ENCODE measurements at places on chromosomes 6 and 20.

GRCh38 chr6:2713473-2714110 lies 37.1 kb downstream of the MYLK4 start:
- no peak for DNase-seq

- no peak for DNase-seq
Observed at GRCh38 chr6:37623666-37624065, 74.0 kb downstream of the MDGA1 start.

DNA sequence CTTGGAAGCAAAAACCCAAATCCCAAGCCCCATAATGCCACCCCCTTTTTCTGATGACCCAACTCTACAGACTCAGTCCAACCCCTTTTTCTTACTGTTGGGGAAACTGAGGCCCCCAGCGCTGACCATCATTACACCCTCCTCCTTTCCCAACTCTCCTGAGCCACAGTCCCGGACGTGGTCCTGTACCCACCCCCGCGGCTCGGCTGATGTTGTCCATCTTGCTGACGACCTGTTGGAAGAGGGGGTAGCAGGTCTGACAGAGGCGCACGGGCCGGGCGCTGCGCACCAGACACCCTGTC lies 533 bp downstream of the OSTM1 start:
- DNase-seq = no peak

DNA sequence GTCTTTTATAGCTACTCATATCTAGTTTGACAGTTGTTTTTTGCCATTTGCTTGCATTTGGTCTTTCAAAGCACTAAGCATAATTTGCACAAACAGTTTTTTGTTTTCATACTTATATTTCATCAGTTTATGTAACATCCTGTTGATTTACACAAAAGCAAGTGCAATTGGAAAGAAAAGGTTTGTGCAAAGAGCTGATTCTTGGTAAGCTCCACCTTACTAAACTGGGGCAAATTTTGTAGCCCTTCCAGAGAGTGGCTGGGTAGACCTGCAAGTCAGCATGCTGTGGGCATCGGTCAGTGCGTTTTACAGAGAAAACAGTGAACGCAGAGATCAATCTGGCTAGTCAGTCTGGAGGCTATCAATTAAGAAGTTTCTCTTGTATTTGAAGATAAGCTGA lies 34.5 kb downstream of the TXLNB start:
- no peak for DNase-seq

DNA sequence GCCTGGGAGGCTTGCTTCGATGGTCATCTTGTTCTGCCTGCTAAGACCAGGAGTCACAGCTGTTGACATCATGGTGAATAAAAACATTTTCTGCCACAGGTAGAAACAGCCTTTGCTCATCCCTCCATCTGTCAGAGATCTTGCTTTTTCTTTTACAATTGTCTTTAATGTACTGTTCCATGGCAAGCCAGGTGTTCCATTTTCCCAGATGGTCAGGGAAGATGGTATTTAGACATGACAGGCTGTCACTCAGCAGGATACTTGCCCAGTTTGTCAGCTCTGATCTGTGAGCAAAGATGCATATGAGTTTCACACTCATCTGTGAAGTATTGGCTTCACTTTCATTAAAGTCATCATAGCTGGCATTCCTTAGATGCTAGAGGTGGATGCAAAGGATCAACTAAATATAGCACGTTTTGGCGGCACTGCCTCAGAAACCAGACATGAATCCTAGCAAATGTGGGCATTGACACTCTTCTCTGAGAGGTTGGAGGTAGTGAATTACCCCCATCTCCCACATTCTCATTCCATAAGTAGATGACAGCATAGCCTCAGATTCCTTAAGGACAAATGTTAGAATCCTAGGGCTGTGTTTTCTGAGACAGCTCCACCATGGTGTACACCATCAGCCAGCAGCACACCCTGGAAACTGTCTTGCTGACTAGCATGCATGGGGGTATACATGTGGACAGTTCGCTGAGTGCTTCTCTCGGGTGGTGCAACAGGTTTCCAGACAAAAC lies 4.2 kb downstream of the SSTR4 start:
- DNase-seq = no peak

DNA sequence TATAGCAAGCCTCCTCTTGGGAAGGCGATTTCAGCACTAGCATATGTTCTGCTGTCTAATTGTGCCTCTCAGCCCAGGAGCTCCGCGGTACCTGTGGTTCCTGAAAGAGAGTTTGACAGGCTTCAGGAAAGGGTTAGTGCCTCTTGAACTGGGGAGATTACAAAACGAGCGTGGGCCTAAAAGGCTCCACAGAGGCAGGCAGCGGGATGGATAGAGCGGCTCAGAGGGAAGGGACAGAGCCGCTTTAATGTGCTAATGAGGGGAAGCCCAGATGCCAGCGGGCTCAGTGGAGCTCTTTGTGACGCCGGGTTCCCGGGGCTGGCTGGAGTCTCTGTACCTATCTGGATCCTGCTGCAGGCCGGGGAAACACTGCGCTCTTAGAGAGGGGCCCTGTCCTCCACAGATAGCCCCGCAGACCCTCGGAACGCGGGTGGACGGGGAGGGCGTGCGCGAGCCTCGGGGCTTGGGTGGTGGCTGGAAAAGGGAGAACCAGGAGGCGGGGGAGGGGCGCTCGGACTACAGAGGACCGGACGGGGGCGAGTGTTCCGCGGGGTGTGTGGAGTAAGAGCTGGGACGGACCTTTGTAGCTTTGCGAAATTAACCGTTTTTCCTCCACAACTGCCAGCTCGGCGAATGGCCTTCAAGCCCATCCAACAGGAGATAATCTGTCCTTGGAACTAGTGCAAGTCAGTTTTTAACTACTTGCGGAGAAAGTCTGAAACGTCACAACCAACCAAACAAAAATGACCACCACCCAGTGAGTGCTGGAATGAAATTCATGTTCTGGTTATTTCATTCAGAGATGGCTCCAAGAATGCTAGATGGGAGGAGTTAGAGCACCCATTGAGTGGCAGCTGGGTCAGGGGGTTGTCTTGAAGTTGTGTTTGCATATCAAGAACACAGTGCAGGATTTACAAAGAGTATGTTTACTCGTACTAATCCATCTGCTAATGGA lies 13.0 kb downstream of the SLC35F1 start:
- DNase-seq = no peak
